ENCODE measurements at places on chromosomes 11 and 22.

- DNase-seq = no peak
Observed at GRCh38 chr11:1049071-1049405, 12.5 kb upstream of the MUC6 start.

DNA sequence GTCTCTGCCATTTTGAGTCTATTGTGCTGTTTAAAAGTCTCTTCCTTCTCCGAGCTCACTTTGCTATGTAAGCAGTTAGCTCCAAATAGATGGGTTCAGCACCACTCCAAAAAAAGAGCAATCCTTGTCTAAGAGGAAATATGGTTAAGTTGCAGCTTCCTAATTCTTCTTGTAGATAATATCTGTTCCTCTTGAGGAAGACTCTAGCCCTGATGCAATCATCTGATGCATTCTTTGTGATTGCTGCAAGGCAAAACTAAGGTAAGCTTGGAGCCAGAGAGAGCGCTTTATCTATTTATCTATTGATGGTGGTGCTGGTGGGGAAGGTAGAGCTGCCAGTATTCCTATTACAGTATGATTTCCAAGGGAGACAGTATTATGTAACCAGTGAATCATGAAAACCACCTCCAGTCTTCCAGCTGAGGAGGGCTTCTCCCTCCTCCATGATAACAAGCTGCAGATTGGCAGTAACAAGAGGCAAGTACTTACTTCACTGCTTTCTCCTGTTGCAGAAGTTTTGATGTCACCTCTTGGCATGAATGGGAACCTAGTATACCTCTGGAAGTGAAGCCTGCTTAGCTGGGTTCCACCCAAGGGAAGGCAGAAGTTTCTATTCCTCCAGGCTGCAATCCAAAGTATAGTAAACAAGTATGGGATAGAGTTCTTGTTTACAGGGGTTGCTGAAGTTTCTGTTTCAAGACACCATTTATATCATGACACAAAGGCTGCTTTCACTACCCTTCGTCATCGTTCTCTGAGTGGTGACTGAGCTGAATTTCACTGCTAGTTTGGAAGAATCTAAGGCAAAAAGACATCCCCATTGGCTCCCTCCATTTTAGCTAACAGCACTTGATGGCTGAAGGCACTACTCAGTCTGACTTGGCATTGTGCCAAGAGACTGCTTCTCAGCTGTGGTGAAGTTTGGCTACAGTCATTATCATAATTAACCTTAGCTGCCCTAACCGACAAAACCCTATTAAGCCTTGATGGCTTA is 49.7 kb downstream of the FDX1 start:
- peak; percentile 77 for DNase-seq

DNA sequence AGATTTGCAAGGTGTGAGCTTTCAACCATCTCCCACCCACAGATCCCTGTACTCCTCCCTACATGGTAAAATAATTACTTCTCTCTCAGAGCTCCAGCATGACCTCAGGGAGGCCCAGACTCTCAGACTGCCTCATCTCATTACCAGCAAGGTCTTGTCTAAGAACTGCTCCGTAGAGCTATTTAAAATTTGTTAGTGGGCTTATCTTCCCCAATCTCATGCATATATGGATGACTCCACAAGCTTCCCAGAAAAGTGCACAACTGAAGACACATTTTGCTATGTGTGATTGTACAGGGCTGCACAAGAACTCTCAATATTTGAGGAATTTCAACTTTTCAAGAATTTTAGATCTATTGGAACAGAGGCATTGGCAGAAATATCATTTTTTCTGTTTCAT is 230.3 kb downstream of the CSNK2A3 start:
- DNase-seq = no peak

- no peak for DNase-seq
Observed at GRCh38 chr11:112751329-112751728, 209.9 kb upstream of the NCAM1 start.

- no peak for DNase-seq
Observed at GRCh38 chr11:41498726-41499125, 39.3 kb upstream of the LRRC4C start.

GRCh38 chr11:95255251-95256145 is 24.5 kb upstream of the SESN3 start:
- DNase-seq = no peak

Measured in iris pigment epithelial cell (primary cell).